NCI-H2107 (cell line): ENCODE measurements at places on chromosomes 1 and 21.

DNA sequence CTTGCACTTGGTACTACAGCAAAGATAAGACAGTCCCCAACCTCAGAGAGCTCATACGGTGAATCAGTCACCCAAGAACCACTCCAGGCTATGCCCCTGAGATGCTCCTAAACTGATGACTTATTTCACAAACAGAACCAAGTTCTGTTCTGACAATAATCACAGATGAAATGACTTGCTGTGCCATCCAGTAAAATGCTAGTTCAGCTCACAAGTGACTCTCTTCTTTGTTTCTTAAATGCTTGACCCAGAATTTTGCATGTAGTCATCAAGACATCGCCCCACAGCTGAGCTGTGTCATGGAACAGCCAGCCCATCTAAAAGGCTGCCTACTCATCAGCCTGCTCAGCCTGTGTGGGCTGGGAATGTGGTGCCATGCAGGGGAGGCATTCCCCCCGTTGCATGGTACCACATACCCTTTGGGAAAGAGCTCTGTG, 6.1 kb upstream of the SLC19A2 start:
- DNase-seq = no peak

DNA sequence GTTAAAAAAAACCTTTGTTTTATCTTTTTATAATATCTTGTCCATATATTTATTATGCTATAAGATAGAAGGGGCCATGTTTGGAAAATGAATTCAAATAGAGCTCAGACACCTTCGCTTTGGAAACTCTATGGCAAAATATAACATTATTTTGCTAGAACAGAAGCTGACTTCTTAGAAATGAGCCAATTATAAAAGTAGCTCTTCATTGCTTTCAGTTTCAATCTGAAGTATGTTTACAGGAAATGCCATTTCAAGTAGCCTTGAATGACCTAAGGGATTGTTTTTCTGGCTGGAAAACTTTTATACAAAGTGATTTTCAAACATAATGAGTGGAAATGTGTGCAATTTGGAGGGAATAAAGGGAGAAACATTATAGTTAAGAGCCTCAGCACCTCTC, 37.8 kb upstream of the GBP5 start:
- no peak for DNase-seq

- DNase-seq = no peak
These were observed 25.7 kb upstream of the KCNC4 start for GRCh38 chr1:110184446-110184845.

- no peak for DNase-seq
These were observed 463.9 kb upstream of the LRRC7 start for GRCh38 chr1:69103705-69104385.

GRCh38 chr1:65615859-65616258, 176.8 kb upstream of the PDE4B start:
- DNase-seq = no peak

DNA sequence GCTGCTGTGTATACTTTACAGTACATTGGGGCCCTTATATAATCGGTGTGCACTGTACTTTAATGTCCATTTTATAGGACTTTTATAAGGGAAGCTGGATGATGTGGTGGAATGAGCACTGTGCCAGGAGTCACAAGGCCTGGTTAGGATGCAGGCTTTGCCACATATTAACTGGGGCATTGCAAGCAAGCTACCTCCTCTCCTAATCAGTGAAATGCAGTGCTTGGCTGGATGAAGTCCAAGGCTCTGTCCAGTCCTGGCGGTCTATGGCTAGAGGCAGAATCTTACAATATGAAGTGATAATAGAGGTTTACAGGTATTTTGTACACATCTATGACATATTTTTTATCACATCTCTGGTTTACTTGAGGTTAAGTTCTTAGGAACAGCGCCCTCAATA, 1.7 kb upstream of the PKP1 start:
- DNase-seq = no peak

GRCh38 chr1:175433532-175434282, 241.1 kb upstream of the KIAA0040 start:
- DNase-seq = no peak

GRCh38 chr1:179195376-179195775, 34.1 kb downstream of the ABL2 start:
- no peak for DNase-seq

- peak; percentile 43 for DNase-seq
These were observed 2.7 kb downstream of the IL10RB start for GRCh38 chr21:33268737-33269441.

DNA sequence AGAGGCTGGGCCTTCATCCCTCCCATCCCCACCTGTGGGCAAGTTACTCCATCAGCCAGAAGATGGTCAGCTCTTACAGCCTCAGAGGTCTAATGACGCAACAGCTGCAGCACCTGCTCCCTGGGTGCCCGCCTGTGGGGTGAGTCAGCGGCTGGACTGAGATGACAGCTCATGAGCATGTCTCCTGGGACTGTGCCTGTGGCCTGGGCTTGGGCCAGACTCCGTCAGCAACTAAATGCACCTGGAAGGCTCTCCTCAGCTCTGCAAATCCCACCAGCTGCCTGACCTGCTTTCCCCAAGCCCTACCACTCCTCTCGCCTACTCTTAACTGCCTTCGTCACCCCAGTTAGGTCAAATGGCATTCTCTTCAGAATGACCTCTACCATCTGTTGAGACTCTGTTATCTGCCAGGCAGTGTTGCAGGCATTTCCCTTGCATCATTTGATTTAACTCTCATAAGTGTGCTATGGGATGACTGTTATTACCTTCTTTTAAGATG, 47.7 kb downstream of the ETS2 start:
- peak; percentile 89 for DNase-seq

GRCh38 chr1:206588492-206588891, 23.8 kb downstream of the EIF2D start:
- DNase-seq = no peak

GRCh38 chr1:205782627-205783432, 7.5 kb upstream of the RAB29 start:
- no peak for DNase-seq

DNA sequence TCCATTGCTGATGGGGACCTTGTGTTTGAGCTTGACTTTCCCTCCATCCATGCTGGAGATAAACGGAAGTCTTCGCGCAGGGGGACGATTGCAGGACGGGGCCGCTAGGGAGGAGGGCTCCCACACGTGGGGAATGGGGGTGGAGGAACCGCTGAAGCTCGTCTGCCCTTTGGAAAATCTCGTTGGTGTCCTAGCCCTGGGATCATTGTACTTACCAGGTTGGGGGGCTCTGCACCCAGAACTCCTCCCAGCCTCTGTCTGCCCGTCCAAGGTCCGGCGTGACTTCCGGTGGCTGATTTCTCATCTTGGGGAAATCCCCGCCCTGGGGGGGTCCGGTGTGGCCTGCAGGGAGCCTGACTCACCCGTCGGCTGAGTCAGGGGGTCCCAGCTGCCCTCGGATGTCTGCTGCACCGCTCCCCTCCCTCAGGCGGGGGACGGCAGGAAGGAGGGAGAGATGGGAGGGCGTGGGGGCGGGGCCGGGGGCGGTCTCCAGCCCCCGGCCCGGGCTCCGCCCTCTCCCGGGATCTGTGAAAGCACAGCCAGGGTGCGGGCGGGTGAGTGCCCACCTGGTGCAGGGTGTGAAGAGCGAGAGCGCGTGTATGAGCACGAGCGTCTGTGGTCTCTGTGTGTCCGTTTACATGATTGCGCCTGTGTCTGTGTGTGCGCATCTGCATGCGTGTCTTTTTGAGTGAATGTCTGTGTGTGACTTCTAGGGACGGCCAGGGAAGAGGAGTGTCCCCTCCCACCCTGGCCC, 35.8 kb downstream of the PIK3CD start:
- no peak for DNase-seq

GRCh38 chr1:150560576-150561253, 11.5 kb downstream of the ADAMTSL4 start:
- DNase-seq = peak; percentile 76

- DNase-seq = no peak
These were observed 657 bp upstream of the LIN9 start for GRCh38 chr1:226309398-226310244.

- peak; percentile 3 for DNase-seq
These were observed 19.7 kb downstream of the ACBD6 start for GRCh38 chr1:180482425-180483275.

DNA sequence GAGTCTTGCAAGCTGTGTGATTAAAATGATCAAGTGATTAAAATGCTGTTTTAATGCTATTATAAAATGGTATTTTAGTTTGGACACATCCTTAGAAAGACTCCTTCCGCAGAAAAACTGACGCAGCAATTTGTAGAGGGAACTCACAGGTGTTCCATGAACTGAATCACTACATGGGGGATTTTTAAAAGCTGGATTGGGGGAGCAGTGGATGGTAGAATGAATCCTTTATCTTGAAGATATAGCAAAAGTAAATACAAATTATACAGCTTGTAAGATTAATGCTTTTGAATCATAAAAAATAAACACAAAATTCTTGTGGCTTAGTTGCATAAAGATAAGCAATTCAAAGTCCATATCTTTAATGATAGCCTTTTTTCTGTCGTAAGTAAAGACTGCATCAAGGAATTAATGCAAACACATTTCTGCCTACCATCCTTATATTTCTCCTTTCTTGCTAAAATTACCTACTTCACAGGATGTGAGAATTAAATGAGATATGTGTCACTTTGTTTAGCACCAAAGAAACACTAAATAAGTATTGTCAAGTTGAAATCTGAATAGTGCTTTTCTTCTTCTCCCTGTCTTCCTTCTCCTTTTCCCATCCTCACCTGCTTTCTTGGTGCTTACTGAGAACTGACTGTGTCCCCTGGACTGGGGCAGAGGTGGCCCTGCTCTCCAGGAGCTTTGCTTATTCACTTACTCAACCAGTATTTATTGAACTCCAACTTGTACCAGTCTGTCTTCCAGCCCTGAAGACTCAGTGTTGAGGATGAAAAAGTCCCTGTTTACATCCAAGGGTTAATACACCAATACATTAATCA, 61.5 kb upstream of the F3 start:
- no peak for DNase-seq

GRCh38 chr1:225559326-225559725, 93.6 kb downstream of the ENAH start:
- no peak for DNase-seq

DNA sequence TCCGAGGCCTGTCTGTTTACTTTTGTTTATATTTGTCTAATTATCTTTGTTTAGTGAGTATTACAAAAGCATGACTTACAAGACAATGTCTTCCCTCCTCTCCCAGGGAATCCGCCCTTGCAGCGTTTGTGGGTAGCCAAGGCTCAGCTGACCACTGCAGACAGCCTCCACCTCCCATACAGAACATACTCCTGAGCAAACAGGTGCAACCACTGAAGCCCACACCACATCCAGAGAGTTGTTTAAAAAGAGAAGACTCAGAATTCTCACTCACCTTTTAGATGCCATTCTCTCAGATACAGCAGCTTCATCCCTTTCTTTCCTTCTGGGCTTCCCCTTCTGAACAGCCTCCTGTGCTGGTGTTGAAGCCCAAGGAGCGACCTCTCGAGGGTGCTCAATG, 103.5 kb upstream of the TMPRSS2 start:
- DNase-seq = no peak

GRCh38 chr1:200274116-200274515, 135.7 kb downstream of the ZNF281 start:
- no peak for DNase-seq

GRCh38 chr1:28518000-28518744, 12.3 kb downstream of the RCC1 start:
- DNase-seq = peak; percentile 85

DNA sequence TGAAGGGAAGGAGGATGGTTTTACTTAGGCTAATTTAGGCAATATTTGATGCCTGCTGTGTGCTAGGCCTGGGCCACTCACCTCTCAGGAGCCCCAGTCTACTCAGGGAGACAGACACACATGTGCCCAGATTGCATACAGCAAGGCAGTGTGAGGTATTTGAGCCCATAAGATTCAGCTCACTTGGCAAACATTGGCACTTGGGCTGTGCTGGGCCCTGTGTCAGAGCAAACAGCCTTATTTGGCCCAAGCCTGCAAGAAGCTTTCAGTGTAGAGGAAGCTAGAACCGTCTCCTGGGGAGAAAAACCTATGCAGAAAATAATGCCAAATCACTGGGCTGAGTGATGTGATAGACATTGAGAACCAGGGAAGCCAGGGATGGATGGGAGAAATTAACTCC, 3.9 kb upstream of the SYNC start:
- DNase-seq = no peak

DNA sequence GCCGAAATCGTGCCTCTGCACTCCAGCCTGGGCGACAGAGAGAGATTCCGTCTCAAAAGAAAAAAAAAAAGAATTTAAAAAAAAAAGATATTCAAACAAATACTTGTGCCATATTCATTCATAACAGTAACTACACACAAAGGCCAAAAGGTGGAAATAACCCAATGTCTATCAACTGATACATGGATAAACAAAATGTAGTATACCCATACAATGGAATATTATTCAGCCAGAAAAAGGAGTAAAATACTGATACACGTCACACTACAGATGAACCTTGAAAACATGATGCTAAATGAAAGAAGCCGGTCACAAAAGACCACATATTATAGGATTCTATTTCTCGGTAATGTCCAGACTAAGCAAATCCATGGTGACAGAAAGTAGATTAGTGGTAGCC, 109.4 kb upstream of the SOD1 start:
- no peak for DNase-seq

GRCh38 chr1:214066190-214066589, 78.4 kb downstream of the PROX1 start:
- no peak for DNase-seq

DNA sequence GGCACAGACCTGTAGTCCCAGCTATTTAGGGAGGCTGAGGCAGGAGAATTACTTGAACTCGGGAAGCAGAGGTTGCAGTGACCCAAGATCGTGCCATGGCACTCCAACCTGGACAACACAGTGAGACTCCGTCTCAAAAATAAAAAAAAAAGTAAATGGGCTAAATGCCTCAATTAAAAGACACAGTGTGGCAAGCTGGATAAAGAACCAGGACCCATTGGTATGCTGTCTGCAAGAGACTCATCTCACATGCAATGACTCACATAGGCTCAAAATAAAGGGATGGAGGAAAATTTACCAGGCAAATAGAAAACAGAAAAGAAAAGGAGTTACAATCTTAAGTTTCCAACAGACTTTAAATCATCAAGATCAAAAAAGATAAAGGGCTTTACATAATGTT, 40.3 kb downstream of the ACBD6 start:
- no peak for DNase-seq

- no peak for DNase-seq
These were observed 85.2 kb downstream of the ARHGEF10L start for GRCh38 chr1:17624611-17625233.

GRCh38 chr1:70264839-70265238, 43.7 kb downstream of the SRSF11 start:
- DNase-seq = no peak

GRCh38 chr1:65344171-65344814, 35.0 kb downstream of the DNAJC6 start:
- DNase-seq = no peak

DNA sequence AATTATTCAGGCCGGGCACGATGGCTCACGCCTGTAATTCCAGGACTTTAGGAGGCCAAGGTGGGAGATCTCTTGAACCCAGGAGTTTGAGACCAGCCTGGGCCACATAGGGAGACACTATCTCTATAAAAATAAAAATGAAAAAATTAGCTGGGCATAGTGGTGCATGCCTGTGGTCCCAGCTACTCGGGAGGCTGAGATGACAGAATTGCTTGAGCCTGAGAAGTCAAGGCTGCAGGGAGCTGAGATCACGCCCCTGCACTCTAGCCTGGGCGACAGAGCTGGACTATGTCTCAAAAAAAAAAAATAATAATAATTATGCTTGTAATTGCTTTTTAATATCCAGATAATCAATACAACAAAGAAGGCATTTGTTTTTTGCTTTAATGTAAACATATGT, 91.3 kb downstream of the RIPK4 start:
- DNase-seq = no peak
